Fibroblast of upper back skin (primary cell): ENCODE measurements at places on chromosomes 1 and 21.

GRCh38 chr1:155169541-155169940, 3.6 kb downstream of the KRTCAP2 start:
- no peak for DNase-seq

DNA sequence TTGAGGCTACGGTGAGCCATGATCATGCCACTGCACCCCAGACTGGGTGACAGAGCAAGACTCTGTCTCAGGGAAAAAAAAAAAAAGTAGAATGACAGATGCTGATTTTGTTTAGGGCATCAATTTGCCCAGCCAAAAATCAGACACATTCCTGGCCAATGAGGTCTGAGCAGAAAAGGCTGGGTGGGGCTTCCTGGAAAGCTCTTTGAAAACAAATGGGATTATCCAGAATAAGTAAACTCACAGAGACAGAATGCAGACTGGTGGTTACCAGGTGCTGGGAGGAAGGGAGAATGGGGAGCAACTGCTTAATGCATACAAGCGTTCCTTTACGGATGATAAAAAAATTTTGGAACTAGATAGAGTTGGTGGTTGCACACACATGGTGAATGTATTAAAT, 10.1 kb upstream of the CITED4 start:
- DNase-seq: peak; percentile 52

DNA sequence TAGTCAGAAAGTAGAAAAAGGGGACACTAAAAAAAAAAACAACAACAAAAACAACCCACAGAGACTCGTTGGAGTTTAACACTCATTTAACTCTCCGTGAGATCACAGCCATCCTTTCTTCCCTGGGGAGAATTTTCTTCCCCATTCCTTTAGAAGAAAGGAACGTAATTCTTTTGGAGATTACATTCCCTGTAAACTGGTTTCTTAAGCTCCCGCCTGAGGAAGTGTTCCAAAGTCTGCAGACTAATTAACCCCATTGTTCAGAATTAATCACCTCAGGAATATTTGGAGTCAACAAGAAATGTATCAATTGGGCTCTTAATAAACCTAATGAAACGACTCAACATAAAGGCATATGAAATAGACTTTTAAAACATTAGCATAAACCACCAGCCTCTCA, 228.2 kb upstream of the CSF3R start:
- no peak for DNase-seq

DNA sequence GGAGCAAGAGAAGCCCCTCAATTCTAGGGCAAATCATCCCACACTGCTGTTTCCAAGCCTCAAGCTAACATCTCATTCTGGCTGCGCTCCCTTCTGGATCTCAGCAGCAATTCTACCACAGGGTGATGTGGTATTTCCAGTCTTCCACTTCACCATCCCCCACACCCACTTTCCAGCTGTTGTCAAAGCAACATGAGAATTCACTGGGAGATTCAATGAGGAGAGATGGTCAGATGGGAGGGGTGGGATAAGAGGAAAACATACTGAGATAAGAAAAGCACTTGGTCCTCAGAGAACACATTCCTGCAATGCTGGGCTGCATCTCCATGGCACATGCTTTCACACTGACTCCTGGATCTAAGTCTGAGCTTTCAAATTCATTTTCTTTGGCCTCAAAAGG, 47.3 kb upstream of the LRRC52 start:
- DNase-seq: peak; percentile 28

- no peak for DNase-seq
Measured at GRCh38 chr1:153367090-153367489, 8.3 kb downstream of the S100A12 start.

- peak; percentile 100 for DNase-seq
Measured at GRCh38 chr1:94713472-94714141, 106.5 kb upstream of the SLC44A3 start.

- DNase-seq: no peak
Measured at GRCh38 chr1:150513351-150513791, 2.2 kb upstream of the FALEC start.

DNA sequence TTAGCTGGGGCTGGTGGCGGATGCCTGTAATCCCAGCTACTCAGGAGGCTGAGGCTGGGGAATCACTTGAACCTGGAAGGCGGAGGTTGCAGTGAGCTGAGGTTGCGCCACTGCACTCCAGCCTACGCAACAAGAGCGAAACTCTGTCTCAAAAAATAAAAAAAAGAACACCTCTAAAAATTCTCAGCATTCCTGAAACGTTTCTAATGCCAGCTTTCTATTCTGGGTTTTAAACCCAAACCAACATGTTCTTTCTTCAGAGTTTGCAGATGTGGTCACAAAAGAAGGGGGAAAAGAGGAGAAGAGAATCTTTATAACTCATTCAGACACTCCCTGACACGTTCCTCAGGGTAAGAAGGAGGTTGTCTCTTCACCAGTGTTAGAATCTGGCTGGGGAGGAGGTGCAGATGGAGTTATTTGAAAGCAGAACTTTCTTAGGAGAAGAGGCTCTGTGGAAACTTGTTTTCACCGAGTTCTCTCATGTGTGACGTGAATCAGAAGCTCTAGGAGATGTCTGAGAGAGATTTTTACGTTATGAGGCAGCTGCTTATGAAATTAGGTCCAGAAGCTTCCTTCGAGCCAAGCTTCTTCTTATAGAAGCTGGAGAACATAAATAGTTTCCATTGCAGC, 17.8 kb upstream of the CNR2 start:
- DNase-seq: peak; percentile 73
